ENCODE measurements at places on chromosomes 5 and 9. TPM values are rescaled to one million over a fixed set of nuclear protein-coding genes. Genes with fewer than 3 reads are reported as not detected.

DNA sequence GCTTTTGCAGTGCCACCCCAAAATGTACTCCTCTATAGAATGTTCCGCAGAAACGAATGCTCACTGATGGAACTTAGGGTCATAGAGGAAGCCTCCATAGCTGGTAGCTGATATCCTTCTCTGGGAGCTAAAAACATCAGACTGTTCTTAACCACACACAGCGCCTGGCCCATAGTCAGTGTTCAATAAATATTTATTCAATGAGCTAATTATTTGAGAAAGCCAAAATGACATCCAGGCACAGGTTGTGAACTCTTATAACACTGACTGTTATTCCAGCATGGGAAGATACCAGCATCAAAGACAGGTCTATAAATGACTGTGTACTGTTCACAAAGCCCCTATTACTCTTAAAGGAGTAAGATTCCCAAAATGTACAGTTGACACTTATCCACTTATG is 12.9 kb downstream of the GDF9 start:
- H3K27me3 ChIP-seq: no peaks in the 10 kb centered on the region
- no peaks in the 10 kb centered on the region for H3K4me1 ChIP-seq
- no peak overlapping the region for H3K4me3 ChIP-seq
- H3K36me3 ChIP-seq: no peaks in the 10 kb centered on the region
- H3K27ac ChIP-seq: no peak overlapping the region

LCN15 gene
- total RNA-seq: not detected

DNA sequence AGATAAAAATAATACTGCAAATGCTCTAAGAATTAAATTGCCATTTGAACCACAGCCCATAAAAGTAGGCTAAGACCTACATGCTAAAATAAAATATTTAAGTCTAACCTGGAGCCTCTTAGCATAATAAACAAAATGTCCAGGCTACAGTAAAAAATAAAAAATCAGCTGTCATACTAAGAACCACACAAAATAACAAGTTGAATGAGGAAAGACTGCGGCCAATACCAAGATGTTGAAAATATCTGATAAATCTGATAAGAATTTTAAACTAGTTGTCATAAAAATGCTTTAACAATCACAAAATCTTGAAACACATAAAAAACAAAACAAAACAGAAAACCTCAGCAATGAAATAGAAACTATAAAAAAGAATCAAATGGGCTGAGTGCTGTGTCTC is 336.9 kb upstream of the MSX2 start:
- H3K27me3 ChIP-seq: peaks cover 2% of the 10 kb centered on the region
- H3K4me3 ChIP-seq: no peak overlapping the region
- peaks cover 11% of the 10 kb centered on the region for H3K4me1 ChIP-seq
- peak; percentile 53 for DNase-seq
- H3K36me3 ChIP-seq: no peaks in the 10 kb centered on the region

NCS1 gene
- 119 TPM for total RNA-seq

HMHB1 gene
- not detected for total RNA-seq

DNA sequence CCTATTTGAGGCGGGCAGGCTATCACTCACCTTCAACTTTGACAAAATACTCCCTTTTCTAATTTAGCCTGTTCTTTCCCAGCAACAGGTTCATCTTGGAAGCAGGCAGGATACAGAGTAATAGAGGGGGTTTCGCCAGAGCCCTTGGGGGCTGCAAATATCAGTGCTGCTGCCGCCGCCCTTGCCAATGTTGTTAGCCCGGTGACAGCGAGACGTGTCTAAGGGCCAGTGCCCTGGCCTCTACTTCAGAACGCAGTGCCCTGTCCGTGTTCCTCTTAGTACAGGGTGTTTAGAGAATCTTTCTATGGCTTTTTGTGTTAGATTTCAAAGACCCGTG is 703 bp downstream of the FAM120AOS start:
- peak overlapping the region; percentile 79 for H3K4me3 ChIP-seq
- H3K4me1 ChIP-seq: peaks cover 15% of the 10 kb centered on the region
- H3K27me3 ChIP-seq: no peaks in the 10 kb centered on the region
- peak overlapping the region; percentile 72 for H3K27ac ChIP-seq
- no peak for DNase-seq
- peaks cover 6% of the 10 kb centered on the region for H3K36me3 ChIP-seq

DNA sequence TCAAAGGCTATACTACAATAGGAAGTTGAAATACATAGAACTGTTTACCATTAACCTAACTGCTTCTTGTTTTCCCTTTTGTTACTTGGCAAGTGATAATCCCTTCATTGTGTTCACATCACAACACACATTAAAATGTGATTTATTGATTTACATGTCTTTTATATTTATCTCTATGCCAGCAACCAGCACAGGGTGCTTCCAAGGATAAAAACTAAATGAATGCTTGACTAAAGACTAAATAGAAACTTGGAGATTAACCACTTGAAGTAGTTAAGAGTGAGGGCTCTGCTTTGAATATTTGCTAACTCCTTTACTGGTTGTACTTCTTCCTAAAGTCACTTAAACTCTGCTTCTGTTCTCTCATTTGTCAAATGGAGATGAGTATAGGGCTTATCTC is 1730.6 kb downstream of the EFNA5 start:
- no peaks in the 10 kb centered on the region for H3K27me3 ChIP-seq
- no peak overlapping the region for H3K4me3 ChIP-seq
- H3K27ac ChIP-seq: no peak overlapping the region
- no peaks in the 10 kb centered on the region for H3K36me3 ChIP-seq

FSTL4 gene
- not detected for total RNA-seq

DNA sequence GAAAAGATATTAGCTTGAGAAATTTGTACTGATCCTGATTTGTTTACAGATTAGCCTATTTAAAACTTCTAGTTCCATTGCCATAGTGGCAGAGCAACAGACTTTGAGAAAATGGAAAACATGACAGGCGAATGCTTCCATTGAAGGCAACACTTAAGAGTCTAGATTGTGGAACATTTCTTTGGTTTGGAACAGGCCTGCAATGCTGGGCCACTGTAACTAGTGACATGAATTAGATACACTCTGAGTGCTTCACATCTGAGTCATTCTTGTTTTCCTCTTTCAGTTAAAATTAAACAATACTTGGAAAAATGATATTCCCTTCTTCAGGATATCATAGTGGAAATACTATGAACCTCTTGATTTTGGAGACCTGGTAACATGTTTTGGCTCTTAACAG is 453.6 kb upstream of the TUSC1 start:
- H3K27ac ChIP-seq: no peak overlapping the region

Data from astrocyte (in vitro differentiated cells and primary cell).